Omental fat pad (tissue), 4 donors: ENCODE measurements at places on chromosomes 1 and 21.

- no peak for DNase-seq
These were observed 16.0 kb upstream of the SLC2A5 start for GRCh38 chr1:9085306-9085940.

GRCh38 chr1:154767315-154768240 lies 102.5 kb downstream of the KCNN3 start:
- DNase-seq = no peak

DNA sequence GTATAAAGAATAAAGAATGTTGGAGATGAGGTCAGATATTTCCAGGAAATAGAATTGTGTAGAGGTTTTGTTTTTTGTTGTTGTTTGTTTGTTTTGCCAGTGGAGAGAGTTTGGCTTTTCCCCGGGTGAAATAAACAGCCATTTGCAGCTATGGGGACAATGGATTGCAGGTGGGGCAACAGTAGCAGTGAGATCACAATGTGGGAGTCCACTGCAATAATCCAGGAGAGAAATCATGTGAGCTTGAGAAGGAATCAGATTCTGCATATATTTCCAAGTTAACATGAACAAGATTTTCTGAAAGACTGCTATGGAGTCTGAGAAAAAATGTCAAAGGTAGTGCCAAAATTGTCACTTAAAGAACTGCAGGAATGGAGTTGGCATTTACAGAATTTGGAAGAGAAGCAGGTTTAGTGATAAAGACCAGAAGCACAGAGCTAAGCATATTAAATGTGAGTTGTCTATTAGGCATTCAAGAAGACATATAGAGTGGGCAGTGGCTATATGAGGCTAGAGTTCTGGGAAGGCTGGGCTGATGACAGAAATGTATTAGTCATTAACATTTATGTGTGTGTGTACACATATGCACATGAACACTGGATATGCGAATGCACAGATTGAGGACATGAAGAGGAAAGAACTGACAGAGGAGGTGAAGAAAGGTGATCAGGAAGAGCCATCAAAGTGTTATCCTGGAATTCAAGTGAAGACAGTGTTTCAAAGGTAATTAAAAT lies 729.6 kb upstream of the PTBP2 start:
- no peak for DNase-seq

DNA sequence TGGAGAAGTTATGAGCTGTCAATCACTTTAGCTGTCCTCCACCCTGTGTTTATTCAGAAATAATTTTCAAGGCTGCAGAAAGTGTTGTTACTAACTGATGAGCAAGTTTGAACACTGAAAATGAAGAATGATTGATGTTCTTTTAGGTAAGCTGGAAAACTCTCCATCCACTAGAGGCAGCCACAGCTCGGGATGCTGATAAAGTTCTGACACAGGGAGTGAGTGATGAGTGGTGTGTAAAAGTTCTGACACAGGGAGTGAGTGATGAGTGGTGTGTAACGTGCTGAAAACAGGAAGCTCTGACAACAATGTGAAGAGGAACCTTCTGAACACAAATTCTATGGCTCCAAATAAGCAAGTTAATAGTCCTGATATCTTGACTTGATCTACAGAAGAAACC lies 197.5 kb upstream of the PTBP2 start:
- no peak for DNase-seq

- no peak for DNase-seq
These were observed 120.2 kb downstream of the DMRTB1 start for GRCh38 chr1:53579221-53580008.

DNA sequence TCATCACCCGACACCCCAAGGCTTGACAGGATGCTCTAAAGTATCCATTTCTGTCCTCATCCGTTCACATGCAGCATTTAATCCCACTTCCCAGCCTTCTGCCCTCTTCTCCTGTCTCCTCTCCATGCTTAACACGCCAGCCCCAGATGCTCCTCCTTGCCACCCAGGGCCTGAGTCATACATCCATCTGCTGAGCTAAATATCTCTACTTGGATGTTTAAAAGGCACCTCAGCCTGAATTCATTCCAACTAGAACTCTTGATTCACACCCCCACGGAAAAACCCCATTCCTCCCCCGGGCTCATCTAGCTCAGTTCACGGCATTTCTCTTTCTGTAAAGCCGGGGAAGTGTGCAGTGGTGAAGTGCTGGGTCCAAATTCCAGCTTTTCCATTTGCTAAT lies 27.7 kb downstream of the TEX35 start:
- no peak for DNase-seq

DNA sequence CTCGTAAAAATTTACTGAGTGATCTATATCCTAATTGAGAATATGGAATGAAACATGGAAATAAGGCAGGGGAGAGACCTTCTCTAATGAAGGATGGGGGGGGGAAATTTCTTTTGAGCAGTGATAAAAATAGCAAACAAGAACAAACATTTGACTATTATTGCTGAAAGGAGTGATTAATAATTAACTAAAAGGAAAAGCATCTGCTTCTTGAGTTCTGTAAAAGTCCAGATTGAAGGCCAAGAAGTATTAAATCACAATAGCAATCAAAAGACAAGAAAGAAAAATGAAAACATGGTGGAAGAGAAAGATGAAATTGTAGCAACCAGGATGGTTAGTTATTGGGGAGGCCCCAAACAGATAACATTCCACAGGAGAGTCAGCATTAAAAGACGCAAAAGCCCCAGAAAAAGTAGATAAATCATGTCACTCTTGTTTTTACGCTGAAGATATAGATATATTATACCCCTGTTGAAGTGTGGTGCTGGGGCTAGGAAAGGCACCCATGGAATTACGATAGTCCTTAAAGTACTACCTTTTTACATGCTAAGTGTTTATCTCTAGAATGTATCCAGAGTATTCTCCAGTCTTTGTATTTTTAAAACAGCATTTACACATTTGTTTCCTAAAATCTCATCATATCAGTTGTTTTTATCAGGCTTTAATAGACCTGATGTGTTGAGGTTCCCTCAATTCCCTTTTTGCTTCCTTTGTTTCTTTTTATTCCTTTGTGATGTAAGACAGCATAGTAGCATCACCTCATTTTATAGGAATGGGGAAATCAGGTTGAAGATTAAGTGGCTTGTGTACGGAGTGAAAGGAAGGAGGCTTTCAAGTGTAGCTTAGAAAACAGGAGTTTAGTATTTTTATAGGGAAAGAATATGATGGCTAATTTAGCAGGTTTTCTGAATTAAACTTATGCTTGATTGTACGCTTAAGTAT lies 28.9 kb downstream of the DISP1 start:
- no peak for DNase-seq

DNA sequence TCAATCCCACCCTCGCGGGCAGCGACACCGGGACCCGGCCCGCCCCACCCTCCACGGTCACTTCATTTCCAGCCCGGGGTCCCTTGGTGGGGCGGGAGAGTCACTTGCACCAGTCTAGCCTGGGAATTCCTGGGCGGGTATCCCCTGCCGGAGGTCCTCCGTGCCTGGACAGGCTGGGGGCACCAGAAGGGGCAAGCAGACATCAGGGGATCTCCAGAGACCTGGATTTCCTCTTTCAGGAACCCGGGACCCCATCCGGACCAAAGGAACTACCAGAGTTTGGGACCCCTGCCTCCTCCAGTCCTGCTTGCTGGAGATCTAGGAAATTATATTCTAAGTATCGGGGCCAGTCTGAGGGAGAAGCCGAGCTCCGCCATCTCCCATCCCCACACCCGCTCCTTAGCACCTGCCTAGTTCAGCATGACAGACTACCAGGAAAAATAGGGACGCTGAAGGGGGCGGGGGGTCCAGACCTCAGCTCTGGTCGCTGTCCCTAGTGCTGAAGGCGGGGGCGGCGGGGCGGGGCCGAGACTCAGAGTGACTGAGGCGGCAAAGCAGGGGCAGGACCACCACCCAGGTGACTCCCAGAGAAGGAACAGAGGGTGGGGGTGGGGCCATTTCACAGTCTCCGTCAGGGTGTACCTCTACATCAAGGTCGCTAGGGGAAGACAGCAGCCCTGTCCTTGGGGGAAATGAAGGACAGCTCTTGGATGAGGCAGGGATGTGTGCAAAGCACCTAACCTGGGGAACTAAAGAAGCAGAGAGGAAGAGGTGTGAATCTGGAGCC lies 832 bp downstream of the HCN3 start:
- peak; percentile 69 for DNase-seq

- DNase-seq = no peak
These were observed 321.1 kb downstream of the KCTD3 start for GRCh38 chr1:215888159-215888558.
